ENCODE measurements at places on chromosomes 1 and 21. TPM values are rescaled to one million over a fixed set of nuclear protein-coding genes. Genes with fewer than 3 reads are reported as not detected.

Gene ATP5PF
- 120 TPM for total RNA-seq

Gene REN
- total RNA-seq, result not detected

Gene SLAMF9
- total RNA-seq, result not detected

Gene FGR
- not detected for total RNA-seq

DNA sequence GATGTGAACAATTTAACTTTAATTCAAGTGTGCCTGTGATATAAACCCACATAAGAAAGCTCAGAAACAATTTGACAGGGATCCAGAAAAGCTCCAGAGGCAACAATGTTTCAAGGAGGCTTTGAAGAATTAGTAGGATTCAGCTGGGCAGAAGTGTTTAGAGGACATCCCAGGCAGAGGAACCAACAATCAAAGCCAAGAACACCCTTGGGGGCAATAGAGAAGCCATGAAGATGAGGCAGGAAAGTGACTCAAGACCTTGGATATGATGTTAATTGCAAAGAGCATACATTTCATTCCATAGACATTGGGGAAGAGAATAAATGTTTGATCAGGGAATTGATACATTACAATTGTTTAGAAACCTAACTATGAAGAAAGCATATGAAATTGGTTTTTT is 280.3 kb downstream of the LTN1 start:
- no peak for DNase-seq

DNA sequence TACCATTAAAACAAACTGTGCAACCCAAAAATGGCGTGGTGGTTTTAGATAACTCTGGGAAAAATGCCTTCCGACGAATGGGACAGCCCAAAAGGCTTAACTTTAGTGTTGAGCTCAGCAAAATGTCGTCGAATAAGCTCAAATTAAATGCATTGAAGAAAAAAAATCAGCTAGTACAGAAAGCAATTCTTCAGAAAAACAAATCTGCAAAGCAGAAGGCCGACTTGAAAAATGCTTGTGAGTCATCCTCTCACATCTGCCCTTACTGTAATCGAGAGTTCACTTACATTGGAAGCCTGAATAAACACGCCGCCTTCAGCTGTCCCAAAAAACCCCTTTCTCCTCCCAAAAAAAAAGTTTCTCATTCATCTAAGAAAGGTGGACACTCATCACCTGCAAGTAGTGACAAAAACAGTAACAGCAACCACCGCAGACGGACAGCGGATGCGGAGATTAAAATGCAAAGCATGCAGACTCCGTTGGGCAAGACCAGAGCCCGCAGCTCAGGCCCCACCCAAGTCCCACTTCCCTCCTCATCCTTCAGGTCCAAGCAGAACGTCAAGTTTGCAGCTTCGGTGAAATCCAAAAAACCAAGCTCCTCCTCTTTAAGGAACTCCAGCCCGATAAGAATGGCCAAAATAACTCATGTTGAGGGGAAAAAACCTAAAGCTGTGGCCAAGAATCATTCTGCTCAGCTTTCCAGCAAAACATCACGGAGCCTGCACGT is 82.1 kb downstream of the PRDM2 start:
- DNase-seq, result no peak

Gene ZNF648
- not detected for total RNA-seq

Gene SLC45A1
- 0.52 TPM for total RNA-seq

- no peak for DNase-seq
Measured at GRCh38 chr1:189673217-189673616, 804.4 kb downstream of the BRINP3 start.

- no peak for DNase-seq
Measured at GRCh38 chr1:185444676-185445075, 127.6 kb upstream of the IVNS1ABP start.

GRCh38 chr1:176770066-176770465 is 307.1 kb downstream of the PAPPA2 start:
- DNase-seq, result no peak

DNA sequence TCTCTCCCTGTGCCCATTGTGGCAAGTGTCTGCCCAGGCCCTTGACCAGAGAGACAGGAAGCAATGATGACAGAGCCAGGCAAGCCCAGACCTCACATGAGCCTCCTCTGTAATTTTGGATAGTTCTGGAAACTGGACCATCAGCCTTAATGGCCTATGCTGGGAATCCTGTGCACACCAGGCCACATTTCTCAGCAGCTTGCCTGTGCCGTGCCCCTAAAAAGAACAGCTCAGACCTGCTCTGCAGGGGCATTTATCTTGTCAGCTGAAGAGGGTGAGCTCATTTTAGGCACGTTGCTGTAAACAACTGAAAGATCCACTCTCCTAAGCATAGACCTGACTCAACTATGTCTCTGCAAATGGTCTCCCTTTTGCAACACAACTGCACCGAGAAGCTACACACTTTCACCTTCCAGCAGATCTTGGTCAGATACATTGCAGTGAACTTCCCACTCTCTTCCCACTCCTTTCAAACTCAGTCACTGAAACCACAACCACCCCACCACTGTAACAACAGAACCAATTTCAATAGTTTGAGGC is 53.5 kb upstream of the BACH1 start:
- no peak for DNase-seq

- DNase-seq, result no peak
Measured at GRCh38 chr1:229759586-229759985, 133.5 kb downstream of the URB2 start.

Gene DENND2C
- total RNA-seq, result 1.5 TPM

Gene ALX3
- total RNA-seq, result not detected

Gene WNT2B
- total RNA-seq, result 33.5 TPM

Gene GSTM5
- total RNA-seq, result not detected

DNA sequence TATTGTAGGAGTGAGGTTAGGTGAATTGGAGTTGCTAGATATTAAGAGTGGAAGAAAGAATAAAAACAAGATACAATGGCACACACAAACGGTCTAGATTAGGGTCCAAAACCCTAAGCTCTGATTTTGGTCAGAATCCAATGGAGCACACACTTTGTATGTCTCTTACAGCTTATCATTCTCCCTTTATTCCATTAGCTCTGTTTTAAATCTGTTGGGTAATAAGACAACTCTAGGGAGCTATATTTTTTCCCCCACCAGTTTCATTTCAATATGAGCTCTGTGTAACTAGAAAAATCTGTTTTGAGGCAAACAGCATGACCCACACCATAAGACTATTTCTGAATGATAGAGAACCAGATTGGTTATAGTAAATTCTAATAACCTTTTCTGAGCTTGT is 465.6 kb downstream of the ADGRL2 start:
- DNase-seq, result no peak

- DNase-seq, result no peak
Measured at GRCh38 chr1:59346429-59346828, 49.5 kb downstream of the FGGY start.

DNA sequence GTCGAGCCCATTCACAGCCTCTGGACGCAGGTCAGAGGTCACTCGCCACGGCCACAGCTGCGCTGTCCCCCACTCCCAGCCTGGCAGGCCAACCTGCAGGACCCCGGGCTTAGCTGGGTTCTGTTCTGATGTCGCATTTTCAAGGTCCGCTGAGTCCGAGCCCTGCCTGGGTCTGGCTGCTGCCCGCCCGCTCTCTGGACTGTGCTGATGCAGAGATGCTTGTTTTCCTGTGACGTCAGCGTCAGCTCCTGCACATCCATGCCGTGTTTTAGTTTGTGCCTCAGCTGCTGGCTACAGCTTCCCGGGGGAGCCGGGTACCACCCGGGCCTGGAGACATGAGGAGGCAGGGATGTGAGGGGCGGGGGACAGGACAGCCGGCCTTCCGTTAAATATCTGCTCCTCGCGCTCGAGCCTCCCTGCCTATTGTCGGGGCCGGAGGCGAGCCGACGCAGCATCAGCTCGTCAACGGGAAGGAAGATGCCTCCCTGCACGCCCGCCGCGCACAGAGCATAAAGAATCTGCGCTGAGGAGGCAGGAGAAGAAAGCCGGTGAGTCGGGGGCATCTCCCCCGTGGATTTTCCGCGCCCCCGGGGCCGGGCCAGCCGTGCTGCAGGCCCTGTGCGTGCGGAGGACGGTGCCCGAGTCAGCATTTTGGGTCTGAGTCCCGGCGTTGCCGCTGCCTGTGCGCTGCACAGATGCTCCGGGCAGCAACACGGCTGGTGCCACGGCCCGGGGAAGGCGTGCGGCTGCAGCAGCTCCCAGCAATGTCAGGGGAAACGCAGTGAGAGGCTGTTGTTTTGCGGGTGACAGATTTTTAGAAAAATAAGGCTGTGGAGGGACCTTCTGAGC is 23.4 kb downstream of the PRKCZ start:
- DNase-seq, result no peak

Gene RNU1-4
- total RNA-seq, result under 0.01 TPM

Gene CD247
- total RNA-seq, result not detected

- DNase-seq, result peak; percentile 52
Measured at GRCh38 chr1:56798053-56798471, 21.1 kb downstream of the FYB2 start.

DNA sequence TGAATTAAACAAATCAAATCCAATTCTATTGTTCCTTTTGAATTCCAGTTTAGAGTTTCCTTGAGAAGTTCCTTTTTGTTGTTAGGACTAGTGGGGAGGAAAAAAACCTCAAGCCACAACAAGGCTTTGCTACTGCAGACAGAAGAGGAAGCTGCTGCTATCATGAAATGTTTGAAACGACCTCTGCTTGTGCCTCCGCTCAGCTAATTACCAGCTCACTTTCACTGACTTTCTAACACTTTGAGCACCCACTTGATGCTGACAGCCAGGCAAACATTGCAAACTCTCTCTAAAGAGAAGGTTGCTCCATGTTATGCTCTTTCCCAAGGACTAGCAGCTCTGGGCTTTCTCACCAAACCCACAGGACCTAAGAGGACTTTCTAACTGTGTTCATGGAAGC is 203.9 kb upstream of the PROX1 start:
- DNase-seq, result no peak

Gene TPTE
- not detected for total RNA-seq

GRCh38 chr1:117128323-117129079 is 7.0 kb upstream of the TRIM45 start:
- DNase-seq, result peak; percentile 69

DNA sequence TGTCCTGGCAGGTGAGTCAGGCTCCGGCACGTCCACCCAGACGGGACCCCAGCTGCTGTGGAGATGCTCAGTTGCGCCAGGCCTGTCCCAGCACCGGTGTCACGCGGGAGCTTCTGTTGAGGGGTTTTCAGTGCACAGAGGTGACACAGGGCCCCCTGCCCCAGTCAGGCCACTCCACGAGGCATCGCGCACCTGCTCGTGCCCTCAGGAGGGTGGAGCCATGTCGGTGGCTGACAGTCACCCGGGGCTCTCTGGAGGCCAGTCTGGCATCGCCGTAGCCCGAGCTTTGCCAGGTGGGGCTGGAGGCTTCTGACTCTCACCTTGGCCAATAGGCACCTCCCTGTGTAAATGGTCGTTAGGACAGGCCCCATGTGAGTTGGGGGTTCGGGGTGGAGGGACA is 11.1 kb downstream of the TMEM240 start:
- DNase-seq, result no peak

- DNase-seq, result peak; percentile 84
Measured at GRCh38 chr1:93448983-93449804, 1.3 kb downstream of the FNBP1L start.

Gene AMY2A
- not detected for total RNA-seq

DNA sequence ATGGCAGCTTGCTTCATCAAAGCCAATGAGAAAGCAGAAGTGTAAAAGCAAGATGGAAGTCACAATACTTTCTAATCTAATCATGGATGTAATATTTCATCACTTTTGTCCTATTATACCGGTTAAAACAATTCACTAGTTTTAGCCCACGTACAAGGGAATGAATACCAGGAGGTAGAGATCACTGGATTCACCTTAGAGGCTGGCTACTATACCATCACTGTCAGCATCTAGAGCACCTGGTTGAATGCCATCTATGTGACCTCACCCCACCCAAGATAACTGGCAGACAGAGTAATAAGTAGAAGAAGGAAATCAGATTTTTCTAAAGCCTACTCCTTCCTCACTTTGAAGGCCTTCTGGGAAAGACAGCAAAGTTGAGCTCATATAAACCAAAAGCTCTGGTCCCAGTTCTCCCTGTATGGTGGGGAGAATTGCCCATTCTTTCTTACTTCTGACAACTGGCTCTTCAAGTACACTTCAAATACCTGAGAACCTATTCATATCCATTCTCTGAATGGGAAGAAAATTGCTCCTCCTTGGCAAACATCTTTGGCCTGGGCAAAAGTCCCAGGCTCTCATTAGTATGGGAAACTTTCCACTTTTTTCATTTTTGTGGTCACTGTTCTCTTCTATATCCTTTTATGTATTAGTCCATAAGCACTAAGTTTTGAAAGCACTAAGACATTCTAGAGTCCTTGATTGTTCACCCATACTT is 24.8 kb downstream of the HSD3B1 start:
- DNase-seq, result no peak

DNA sequence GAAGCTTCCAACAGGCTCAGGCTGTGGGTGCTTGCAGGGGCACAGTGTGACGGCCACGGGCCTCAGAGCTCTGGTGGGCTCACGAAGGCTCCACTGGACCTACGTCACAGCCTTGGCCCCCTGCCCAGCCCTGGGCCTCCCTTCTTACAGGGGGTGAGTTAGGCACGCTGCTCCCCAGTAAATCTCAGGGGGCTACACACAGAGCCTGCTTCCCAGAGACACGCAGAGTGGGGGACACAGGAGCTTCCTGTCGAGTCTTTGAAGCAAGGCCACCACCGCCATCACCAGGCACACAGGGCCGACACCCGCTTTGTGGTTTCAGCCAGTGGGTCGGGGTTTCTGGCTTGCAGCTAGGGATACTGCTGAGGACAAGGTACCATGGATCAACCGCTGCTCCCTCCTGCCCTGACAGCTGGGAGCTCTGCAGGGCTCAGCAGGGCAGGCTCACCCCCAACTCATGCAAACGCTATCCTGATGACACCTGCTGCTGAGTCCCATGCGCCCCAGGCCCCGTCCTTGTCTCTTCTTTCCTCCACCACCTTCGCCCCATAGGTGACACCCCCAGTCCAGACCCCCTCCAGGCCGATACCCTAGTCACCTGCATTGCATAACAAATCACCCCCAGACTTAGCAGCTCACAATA is 5.5 kb upstream of the CFAP410 start:
- DNase-seq, result no peak

- DNase-seq, result peak; percentile 66
Measured at GRCh38 chr1:85577419-85578320, 2.9 kb upstream of the CCN1 start.

DNA sequence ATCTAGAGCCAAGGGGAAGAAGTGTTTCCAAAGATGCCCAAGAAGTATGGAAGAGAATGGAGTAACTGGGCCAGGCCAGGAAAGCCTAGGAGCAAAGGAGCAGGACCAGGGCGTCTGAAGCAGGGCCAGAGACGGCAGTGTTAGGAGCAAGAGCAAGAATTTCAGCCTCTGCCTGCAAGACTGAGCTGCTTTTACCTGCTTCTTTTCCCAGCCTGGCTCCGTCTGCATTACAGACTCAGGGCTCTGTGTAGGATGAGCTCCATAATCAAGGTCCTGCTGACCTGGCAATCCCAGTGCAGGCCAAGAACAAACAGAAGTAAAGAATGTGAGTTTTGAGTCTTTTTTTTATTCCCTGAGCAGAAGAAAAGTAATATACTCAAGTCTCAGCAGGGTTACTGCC is 10.1 kb downstream of the FMO1 start:
- no peak for DNase-seq

All from renal cortical epithelial cell (primary cell).